Cortex of kidney (tissue), 1 donor: ENCODE measurements at places on chromosomes 2 and 18.

DNA sequence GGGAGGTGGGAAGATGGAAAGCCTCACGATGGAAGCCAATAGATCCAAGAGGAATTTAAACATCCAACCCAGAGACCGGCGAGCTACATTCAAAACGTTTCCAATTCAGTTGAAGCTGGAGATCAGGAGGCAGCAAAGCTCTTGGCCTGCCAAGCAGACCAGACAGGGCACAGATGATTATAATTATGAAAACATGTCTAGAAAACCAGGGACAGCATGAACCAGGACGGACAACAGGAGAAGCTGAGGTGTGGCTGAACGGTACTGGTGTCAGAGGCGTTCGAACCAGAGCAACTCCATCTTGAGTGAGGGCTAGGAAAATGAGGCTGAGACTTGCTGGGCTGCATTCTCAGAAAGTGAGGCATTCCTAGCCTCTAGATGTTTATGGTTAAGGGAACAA lies 102.2 kb upstream of the CCDC150 start:
- DNase-seq: no peak

DNA sequence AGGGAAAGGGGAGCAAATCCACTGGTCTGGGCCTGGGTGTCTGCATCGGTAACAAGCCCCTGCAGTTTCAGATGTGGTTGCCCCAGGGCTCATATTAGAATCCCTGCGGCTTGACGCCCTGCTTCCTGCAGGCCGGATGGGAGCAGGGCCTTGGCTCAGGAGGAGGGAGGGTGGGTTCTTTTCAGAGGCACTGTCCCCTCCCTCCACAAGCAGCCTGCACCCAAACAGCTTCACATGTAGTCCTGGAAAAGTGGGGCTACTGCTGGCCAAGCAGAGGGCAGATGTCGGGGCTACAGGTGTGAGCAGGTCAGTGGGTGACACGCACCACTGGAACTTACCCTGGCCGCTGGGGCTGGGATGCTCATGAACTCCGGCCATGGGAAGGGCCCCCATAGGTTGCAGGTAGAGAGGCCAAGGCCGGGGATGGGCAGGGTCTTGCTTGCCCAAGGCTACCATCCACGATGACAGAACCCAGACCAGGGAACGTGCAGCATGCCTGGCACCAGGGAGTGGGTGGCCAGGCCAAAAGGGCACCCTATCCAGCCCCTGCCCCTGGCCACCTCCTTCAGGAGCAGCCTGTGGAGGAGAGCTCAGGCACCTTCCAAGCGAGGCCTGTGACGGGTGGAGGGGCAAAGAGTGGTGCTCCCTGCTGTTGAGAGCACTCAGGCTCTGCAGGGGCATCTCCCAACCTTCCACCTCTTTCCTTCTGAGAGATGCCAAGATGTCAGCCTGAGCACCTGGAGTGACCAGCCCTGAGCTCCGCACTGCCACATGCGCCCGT lies 16.8 kb downstream of the ARID5A start:
- no peak for DNase-seq

- no peak for DNase-seq
Measured at GRCh38 chr2:45551862-45552261, 59.2 kb downstream of the SRBD1 start.

DNA sequence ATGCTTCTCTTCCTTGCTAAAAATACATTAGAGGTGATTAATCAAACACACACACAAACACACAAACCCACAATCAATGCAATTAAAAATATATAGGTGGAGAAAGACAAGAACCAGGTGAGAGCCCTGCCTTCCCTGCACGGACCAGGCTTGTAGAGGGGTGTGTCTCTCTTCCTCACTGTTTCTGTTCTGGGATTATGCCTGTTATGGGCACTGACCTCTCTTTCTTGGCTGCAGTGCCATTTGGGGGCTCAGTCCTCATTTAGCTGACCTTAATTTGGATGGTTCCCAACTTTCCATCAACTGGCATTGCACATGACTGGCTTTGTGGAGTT lies 89.8 kb downstream of the SH3RF3 start:
- no peak for DNase-seq

DNA sequence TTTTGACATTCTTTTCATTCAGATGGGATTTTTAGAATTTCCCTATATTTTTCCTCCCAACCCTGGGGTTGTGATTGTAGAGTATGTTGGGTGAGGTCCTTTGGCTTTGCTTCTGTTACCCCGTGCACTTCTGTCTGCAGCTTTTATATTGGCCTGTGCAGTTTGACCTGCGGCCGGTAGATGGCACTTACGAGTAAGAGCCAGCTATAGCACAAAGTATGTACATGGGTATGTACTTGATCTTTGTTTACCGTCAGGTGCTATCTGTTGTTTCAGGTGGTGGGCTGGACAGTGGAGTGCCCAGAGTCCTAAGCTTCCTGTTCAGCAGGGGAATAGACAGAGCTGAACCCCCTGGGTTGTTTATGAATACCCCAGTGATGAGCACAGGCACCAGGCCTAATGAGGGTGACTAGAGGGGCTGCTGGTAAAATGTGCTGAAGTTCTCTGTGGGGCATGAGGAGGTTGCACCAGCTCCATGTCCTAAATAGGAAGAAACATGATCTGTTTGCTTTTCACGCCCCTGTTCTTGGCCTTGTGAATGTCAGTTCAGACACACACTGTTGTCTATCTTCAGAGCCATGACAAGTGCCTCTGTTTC lies 58.9 kb upstream of the THUMPD2 start:
- no peak for DNase-seq

- no peak for DNase-seq
Measured at GRCh38 chr18:58635891-58636290, 7.0 kb upstream of the ALPK2 start.

DNA sequence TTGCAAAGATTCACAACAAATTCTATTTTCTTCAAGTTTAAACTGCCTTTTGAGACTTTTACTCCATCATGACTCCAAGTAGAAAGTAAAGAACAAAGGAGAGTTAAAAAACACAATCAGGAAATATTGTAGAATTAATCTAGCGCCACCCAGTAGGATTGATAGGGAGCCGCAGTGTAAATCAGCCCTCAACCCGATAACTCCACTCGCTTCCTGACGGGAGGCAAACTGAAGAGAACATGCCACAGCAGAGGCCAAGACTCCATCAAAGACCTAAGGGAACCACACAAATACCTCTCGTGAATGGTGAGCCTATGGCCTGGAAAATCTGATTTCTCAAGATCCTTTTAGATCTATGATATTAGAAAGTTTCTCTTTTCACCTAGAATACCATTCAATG lies 319.0 kb downstream of the STK39 start:
- no peak for DNase-seq

GRCh38 chr2:124753842-124754241 lies 728.8 kb downstream of the CNTNAP5 start:
- no peak for DNase-seq

GRCh38 chr2:128791985-128792320 lies 473.3 kb upstream of the HS6ST1 start:
- DNase-seq: no peak

DNA sequence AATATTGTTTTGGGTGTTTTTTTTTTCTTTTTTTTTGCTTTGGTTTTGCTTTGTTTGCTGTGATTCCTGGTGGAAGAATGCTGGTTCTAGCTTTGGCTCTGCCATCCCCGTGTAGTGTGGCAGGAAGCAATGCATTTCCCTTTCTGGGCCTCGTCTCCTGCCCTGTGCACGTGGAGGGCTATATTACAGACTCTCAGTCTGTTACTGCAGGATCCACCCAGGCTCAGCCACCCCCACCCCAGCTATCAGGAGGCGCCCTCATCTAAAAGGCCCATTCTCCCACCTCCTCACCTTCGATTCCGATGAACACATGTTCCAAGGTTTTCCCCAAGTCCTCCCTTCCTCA lies 152.3 kb downstream of the TFCP2L1 start:
- DNase-seq: no peak

- no peak for DNase-seq
Measured at GRCh38 chr2:152413228-152414030, 78.5 kb downstream of the FMNL2 start.

GRCh38 chr2:205700331-205701132 lies 18.2 kb downstream of the NRP2 start:
- DNase-seq: no peak

DNA sequence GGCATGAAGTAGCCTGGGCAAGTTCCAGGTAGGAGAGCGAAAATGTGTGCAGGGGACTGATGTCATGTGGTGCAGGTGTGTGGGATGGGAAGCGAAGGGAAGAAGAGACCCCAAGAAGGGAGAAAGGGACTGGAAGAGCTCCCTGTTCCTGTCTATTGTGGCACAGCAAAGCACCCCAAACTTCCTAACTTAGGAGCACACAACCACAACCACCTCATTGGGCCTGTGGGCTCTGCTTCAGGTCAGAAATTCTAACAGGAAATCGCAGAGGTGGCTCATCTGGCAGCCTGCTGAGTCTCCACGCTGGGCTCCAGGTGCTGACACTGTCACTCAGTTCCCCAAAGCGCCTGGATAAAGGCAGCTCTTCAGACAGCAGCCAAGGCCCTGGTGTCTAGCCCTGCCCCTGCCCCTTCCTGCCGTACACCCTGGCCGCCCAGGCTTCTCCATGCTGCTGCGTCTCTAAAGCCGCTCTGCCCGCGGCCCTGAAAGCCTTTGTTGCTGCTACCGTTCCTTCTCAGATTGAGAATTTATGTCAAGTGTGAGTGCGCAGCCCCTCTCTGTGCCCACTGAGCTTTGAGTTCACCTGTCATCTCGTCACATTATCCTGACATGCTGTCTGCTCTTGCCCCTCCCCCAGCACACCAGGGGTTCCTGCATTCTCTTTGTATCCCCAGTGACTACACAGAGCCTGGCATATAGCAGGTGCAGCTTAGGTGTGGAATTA lies 140.2 kb upstream of the BCL2L11 start:
- no peak for DNase-seq

DNA sequence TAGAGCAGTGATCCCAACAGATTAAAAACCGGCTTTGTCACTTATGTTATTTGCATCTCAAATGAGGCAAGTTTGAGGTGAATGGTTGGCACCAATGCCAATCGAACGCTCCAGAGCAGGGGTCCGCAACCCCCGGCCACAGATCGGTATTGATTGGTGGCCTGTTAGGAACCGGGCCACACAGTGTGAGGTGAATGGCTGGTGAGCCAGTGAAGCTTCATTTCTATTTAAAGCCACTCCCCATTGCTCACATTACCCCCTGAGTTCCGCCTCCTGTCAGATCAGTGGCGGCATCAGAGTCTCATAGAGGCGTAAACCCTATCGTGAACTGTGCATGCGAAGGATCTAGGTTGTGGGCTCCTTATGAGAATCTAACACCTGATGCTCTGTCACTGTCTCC lies 132.0 kb downstream of the TMEM182 start:
- no peak for DNase-seq

DNA sequence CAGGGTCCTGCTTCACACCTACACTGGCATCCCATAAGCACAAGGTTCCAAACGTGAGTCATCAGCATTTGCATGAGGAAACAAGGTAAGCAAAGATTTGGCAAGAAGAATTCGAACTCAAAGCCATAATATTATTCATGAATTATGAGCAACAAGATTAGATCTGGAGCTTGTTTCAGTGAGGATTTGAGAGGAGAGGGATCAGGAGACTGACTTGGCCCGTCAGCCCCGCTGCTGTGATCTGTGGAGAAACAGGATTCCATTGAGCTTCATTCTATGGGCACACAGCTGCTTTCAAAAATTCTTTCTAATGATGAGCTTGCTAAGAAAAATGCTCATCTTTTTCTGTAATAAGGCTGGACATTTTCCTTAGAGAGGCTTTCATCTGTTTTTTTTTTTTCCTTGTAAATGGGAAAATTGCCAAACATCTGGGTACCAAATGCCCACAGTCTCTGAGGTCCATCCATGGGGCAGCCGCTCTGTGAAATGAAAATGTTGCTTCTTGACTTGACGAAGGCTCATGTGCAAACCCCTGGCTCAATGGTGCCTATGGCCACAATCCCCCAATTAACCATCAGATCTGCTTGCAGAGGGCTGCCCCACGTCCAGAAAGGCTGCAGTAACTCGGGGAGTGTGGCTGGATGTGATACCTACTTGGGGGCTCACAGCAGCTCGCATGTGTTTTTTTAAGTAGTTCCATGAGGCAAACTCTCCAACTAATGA lies 179.3 kb downstream of the TMEM18 start:
- no peak for DNase-seq

GRCh38 chr2:197992482-197993133 lies 188.2 kb downstream of the PLCL1 start:
- no peak for DNase-seq

- no peak for DNase-seq
Measured at GRCh38 chr2:189511210-189511959, 69.2 kb downstream of the SLC40A1 start.

GRCh38 chr18:44342946-44343345 lies 337.7 kb upstream of the SETBP1 start:
- no peak for DNase-seq

- no peak for DNase-seq
Measured at GRCh38 chr2:170073288-170073687, 104.7 kb upstream of the MYO3B start.

DNA sequence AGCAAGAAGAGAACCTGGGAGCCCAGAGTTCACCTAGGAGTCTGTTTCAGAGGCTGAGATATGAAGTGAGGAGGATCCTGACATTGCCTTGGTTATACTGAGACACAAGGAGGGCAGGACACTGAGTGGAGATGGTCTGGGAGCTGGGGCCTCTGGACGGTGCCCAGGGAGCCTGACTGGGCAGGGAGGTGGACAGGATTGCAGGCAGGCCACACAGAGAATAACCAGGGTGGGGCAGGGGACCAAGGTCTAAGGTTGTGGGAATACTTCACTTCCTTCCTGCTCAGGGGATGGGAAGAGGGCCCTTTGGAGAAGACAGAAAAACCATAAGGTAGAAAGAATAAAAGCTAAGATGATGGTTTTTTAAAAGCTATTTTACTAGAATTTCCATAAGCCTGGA lies 18.7 kb downstream of the EDAR start:
- no peak for DNase-seq

DNA sequence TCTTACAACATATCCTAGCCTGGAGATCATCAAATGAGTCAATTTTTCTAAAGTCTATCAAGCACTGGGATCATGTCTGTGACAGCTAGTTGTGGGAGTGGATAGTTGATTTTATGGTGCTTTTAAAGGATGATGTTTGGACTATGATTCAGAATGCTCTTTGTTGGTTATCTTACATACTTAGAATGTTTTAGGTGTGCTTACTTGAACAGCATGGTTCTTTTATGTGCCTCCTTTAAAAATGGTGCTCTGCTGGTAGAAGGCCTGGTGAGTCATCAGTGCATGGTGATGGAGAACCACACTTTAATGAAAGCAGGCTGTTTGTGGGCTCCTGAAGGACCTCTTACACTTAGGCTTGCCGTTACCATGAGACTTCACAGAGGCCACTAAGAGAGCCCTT lies 682.7 kb upstream of the FANCL start:
- no peak for DNase-seq

DNA sequence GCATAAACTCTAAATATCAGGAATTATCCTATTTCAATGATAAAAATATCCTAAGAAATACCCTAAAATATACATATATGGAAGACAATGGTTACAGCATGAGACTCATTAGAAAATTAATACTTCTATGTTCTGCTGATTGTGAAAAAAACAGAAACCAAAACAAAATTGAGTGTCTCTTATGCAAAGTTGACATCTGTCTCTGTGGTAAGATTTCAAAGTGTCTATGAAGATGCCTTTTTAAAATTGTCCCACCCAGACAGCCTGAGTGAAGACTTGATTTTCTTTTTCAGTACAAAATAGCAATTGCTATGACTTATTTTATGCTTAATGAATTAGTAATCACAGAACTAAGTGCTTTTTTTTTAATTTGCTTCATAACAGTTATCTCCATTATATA lies 1368.4 kb upstream of the LRRTM1 start:
- no peak for DNase-seq

- no peak for DNase-seq
Measured at GRCh38 chr18:36829362-36830157, 633 bp downstream of the KIAA1328 start.
